ENCODE measurements at places on chromosomes 3 and 15.
A peak's percentile ranks its signal among the peaks of the same experiment; 100 is the strongest.

GRCh38 chr15:70726753-70727152, 36.6 kb downstream of the UACA start:
- no peak for DNase-seq

DNA sequence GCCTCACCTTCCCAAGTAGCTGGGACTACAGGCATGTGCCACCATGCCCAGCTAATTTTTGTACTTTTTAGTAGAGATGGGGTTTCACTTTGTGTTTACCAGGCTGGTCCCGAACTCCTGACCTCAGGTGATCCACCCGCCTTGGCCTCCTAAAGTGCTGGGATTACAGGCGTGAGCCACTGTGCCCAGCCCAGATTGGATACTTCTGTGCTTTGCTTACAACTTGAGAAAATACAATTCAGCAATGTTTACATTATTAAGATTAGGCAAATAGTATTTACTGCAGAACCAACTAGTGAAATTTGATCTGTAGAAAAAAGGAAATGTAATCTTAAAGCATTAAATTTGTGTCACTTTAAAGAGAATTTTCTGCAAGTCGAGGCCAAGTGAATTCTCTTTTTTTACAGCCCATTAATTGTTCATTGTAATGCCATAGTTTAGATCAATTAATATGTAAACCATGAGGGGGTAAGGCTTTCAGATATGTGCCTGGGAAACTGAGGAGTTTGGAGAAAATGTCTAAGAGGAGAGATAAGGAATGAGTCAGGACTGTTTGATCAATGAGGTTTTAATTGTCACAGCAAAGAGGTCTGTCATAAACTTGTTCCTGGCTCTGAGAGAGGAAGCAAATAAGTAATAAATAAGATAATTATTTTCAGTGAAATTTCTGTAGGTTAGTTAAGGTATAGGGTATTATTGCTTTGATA, 15.3 kb downstream of the PYDC2 start:
- DNase-seq = no peak

DNA sequence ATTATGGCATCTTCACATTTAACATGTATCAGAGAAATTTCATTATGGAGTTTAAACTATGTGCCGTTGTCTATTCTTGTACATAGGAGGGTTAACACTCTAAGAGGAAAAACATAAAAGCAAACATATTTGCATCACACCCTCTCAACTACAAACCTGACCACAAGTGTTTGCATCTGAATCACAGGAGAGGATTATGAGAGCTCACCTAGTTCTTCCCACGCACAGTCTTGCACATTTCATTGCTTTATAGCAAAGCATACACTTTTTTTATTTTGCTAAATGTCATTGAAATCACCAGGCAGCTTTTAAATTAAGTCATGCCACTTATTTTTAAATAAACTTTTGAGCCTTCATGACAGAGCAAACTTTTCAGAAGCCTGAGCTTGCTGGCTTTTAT, 12.5 kb downstream of the TRAT1 start:
- DNase-seq = no peak

GRCh38 chr3:7733933-7734332, 767.7 kb upstream of the LMCD1 start:
- no peak for DNase-seq

DNA sequence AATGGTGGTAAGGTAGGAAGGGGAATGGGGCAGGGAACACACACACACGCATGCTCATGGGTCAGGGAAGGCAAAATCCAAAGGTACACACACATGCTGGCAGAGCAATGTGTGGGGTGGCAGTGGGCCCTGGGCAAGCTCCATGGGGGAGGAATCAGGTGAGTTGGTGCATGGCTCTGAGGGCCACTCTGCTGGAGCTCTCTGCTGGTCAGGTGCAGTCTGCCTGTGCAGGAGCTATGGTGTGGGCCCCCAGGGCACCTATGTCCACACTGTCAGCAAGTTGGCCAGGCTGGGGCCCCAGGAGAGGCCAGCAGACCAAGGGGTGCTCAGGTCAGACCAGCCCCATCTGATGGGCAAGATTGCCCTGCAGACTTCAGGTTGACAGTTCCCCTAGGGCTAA, 90.1 kb upstream of the GAP43 start:
- DNase-seq = no peak

- DNase-seq = no peak
Measured at GRCh38 chr3:157626817-157627216, 123.6 kb upstream of the VEPH1 start.

GRCh38 chr15:33959844-33960548, 8.3 kb upstream of the CHRM5 start:
- DNase-seq = no peak

- no peak for DNase-seq
Measured at GRCh38 chr3:66836363-66837152, 161.5 kb upstream of the KBTBD8 start.

- DNase-seq = no peak
Measured at GRCh38 chr3:39064646-39065045, 12.8 kb downstream of the WDR48 start.

DNA sequence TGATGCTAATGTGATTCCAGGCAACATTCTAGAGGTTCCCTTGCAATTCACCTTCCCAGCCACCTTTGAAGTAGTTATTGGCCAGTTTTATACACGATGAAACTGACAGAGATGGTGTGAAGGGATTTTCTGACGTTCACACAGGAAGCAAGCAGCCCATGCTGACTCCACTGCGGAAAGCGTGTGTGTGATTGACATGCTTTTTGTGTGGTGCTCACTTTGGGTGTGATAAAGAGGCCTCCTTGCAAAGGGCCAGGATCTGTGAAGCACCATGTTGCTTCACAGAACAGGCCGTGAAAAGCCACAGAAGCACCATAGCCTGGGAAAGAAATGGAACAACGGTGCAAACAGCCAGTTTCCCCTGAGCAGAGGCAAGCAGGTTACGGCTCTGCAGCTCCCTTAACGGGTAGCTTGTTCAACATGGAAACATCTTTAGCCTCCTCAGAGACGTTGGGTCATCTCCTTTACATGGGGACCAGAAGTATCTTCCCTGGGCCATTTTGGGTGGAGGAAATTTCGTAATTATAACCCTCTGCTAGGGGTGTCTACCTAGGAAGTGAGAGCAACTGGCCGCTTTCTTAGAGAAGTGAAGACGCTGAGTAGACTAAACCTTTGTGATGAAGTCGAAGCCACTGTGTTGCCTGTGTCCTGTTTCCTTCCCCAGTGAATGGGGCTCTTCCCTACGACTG, 108.5 kb downstream of the APBA2 start:
- no peak for DNase-seq

DNA sequence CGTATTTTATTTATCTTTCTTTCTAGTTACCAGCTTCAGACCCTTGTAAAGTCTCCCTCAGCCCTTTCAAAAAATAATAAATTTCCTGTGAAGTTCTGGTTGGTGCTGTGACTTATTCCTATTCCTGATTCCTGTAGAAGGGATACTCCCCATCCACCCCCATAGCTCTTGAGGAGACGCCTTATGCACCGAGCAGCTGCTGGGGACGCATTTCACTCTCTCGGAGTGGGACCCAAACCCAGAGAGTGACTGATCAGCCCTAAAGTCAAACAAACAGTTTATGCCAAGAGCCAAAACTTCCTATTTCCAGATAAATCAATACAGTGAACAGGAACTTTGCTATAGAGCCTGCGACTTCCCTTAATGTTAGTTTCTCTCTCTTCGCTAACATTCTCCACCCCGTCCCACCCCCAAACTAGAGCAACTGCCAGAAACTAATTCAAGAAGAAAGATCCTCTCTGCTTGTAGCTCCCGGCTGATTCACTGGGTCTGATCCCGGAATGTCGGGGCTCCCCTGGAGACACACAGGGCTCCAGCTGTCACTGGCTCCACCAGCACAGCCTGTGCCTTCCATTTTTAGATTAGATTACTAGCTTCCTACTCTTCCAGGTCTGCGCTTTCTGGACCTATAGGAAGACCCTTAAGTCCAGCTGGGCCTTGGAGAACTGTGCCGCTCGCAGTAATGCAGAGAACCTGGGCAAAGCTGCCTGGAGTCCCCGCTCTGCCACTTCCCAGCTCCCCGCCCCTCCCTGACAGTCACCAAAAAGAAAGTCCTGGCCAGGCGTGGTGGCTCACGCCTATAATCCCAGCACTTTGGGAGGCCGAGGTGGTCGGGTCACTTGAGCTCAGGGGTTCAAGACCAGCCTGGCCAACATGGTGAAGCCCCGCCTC, 45.2 kb downstream of the KLHL25 start:
- no peak for DNase-seq

- no peak for DNase-seq
Measured at GRCh38 chr3:152384412-152384811, 115.7 kb downstream of the MBNL1 start.

- DNase-seq = no peak
Measured at GRCh38 chr15:55909036-55909811, 84.2 kb downstream of the NEDD4 start.

GRCh38 chr3:37833302-37834186, 28.1 kb upstream of the CTDSPL start:
- no peak for DNase-seq

DNA sequence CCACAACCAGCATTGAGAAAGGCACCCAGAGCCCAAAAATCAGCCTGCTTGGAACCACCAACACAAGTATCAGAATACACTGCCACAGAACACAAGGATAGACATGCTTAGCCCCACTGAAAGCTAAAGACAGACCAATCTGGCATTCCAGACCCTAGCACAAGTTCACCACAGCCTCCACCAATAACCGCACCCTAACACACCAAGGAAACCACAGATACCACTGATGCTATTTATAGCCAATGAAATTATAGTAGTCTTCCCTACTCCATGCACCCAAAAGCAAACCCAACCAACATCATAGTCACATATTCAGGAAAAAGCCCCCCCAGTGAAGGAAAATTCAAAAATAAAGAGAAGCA, 83.9 kb upstream of the STT3B start:
- no peak for DNase-seq

GRCh38 chr15:101675015-101675414, 22.8 kb upstream of the TM2D3 start:
- DNase-seq = no peak

DNA sequence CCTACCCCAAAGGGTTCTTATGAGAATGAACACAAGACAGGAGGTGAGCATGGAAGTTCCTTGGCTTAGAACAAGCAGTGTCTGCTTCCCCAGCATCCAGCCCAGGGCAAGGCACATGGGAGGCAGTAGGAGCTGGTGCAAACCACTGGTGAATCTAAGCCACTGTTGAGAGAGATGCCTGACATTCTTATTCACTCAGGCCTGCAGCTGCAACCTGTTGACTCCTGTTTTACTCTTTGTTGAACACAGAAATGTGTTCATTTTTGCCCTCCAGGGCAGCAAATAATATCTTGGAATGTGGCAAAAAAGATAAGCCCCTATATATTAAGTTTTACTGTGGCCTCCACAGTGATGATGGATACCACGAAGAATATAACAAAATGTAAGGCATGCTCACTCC, 8.9 kb upstream of the PAK6 start:
- DNase-seq = no peak

DNA sequence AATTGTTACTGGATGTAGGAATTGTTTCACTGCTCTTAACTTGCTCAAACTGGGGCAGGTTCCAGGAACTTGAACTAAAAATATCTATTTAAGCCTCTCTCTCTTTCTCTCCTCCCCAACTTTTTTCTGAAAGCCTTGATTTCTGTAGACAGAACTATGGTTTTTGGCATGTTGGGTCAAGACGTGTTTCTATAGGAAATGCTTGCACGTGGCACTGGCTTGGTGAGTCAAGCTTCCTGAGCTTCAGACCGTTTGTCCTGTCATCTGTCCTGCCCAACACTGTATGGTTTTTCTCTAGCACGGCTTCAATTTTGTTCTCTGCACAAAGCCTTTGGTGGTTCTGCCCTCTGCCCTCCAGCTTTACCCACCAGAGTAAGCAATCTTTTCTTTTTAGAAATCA, 13.5 kb downstream of the EAF1 start:
- DNase-seq = no peak

GRCh38 chr3:178500631-178501030, 35.6 kb upstream of the KCNMB2 start:
- DNase-seq = no peak

DNA sequence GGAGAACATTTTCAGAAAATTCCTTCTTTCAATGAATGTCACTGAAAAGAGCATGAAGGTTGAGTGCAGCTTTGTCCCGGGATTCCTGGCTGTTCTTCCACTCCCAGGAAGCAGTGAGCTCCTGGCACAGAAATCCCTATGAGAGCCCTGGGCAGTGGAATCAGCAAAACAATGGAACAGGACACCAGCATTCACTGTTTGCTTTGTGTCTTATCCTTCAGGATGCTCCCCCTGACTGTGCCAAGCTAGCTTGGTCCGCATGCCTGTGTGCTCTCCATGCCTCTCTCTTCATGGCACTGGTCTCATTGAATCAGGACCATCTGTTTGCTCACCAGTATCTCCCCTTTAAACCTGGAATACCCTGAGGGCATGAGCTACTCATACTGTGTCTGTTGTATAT, 102.0 kb upstream of the GADL1 start:
- DNase-seq = no peak

DNA sequence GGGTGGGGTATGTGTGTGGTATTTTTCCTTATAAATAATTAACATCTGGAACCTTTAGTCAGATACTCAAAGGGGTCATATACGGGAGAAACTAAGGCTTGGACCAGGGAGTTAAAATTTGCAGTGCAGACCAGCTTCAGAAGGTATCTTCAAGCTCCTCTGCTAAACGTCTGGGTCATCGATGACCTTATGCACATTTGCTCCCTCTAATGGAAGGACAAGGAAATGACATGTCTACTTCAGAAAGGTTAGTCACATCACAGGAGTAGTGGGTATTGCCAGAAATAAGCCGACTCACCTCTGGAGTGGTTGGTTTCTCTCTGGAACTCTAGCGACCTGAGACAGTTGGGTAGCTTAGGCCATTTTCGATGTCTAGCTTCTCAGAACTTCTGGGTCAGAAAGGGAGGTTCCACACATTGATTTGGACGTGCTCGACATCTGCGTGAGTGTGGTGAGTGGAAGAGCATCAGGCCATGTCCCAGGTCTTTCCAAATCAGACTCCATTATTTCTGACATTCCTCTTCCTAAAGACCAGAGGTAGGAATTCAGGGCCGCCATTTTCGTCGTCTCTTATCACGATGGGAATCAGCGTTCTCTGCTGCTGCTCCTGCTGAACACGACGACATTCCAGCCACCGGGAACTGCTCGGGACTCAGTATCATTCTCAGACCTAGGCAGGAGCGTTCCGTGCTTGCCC, 31.8 kb upstream of the RASA2 start:
- DNase-seq = peak; percentile 78

DNA sequence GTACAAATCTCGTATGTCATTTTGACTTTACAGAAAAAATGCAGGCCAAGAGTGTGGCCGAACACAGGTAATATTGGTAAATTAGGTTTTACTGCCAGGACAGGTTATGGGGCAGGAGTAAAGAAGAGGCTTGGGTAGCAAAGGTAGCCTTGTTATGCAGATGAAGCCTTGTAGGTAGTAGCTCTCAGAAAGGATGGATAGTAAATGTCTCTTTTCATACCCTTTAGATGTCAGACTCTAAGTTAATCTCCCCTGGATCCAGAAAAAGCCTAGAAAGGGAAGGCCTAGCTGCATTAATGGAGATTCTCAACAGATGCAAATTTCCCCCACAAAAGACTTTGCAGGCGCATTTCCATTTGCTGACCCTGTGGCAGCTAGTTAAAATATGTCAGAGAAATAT, 1445.1 kb upstream of the CADM2 start:
- no peak for DNase-seq

- DNase-seq = no peak
Measured at GRCh38 chr15:89171136-89172072, 50.0 kb downstream of the RLBP1 start.

GRCh38 chr3:111781561-111782446, 77.3 kb upstream of the PHLDB2 start:
- DNase-seq = no peak

Data from NCI-H187 treated with DMSO at 0.1 percent for 48 hours (cell line).